Uterus (tissue), 4 donors: ENCODE measurements at places on chromosomes 1 and 21. TPM values are rescaled to one million over a fixed set of nuclear protein-coding genes. Genes with fewer than 3 reads are reported as not detected.

DNA sequence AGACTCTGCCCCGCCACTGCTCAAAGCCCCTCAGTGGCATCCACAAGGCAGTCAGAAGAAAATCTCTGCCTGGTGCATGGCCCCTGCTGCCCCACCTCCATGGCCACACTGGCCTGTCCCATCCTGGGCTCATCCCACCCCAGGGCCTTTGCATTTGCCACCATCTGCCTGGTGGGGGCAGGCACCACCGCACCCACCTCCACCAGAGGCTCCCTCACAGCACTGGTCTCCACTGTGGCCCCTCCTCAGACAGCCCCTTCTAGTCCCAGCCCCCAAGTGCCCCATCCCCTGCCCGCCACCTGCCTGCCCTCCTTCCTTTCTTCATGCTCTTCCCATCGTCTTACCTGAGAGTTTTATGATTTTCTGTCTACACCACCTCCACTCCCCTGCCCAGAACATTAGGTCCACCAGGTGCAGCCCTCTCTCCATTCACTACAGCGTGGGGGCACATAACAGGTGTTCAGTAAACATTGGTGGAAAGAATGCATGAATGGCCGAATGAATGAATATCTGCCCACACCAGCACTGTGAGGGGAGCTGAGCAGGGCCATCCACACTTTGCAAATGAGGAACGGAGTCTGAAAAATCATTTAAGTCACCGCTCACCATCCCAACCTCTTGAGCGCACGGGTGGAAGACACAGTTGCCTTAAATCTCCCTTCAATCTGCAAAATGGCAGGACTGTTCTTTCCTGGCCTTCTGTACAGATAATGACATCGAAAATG, 2.1 kb downstream of the PRDM15 start:
- no peak for DNase-seq

GRCh38 chr1:78843111-78843510, 163.4 kb downstream of the ADGRL4 start:
- DNase-seq: no peak

DNA sequence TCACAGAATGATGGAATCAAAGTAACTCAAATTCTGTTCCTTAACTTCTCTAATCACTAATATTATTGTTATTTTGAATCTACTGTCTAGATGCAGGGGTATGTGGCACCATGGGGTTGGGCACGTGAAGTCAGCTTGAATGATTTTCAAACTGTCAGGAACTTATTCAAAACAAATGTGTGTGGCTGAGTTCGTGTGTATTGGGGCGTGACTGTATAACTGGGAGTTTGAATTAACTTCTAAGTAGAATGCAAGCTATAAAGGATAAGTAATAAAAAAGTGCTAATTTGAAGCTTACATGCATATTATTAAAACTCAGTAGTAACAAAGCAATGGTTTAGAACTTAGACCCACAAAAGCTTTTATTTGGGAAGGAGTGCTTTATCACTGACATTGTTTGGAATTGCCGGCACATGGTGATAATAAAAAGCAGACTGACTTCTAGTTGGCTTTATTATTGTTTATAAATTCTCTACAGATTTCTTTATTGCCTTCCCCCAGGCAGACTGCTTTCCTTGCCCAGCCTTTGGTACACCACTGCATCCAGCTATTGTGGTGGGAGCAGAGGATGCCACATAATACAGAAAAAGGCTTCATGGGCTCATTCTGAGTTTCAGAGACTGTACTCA, 84.3 kb downstream of the TENT5C start:
- no peak for DNase-seq

GRCh38 chr1:39732730-39733129, 6.0 kb upstream of the PPIE start:
- DNase-seq: no peak

The OR2T35 gene
- total RNA-seq: not detected

GRCh38 chr1:225653463-225654276, 747 bp upstream of the ENAH start:
- DNase-seq: peak; percentile 79

The CRNN gene
- not detected for total RNA-seq

DNA sequence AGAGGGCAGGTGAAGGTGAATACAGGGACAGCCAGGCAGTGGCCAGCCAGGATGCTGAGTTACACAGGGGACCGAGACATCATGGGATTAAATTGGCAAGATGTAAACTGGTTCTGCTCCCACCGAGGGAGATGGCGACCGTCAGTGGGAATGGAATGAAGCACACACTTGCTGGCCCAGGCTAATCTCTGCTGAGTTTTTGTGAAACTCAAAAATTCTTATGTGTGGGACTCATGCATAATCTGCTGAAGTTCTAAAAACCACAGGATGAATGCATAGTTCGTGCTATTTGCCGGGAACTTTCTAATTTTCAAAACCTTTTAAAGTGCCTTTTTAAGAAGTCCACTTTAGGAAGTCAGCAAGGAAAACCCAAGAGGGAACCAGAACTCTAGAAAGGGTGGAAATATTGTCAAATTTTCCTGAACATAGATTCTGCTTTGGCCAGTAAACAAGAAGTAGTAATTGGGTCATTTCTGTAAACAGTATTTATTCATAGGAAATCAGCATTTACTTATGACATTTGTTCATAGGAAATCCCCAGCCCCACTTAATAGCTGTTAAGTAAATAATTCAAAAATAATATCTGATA, 85.4 kb upstream of the ROR1 start:
- DNase-seq: no peak

GRCh38 chr1:44707959-44708831, 22.8 kb downstream of the RNU5D-1 start:
- no peak for DNase-seq

GRCh38 chr1:228006034-228006785, 588 bp upstream of the WNT3A start:
- peak; percentile 2 for DNase-seq

DNA sequence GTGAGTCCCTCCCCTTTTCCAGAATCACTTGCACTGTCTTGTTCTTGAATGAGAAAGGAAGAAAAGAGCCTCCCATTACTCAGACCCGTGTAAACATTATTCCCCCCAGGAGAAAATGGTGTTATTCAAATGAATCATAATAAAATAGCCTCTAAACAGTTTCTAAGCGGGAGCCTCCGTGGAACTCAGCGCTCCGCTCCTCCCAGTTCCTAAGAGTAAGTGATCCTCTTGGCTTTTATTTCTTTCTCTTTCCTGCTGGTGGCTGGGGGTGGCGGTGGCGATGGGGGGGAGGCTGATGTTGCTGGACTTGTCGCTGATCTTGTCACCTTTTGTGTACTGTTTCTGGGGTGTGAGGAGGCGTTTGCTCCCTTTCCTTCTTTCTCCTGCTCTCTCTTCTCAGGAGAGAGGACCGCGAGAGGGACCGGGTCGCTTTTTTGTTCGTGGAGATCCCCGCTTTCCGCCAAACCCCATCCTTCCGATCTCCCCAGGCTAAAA, 781 bp downstream of the PROX1 start:
- no peak for DNase-seq

- DNase-seq: no peak
These were observed 7.4 kb downstream of the WDR77 start for GRCh38 chr1:111441573-111442192.
